ENCODE measurements at places on chromosomes 4 and X. TPM values are rescaled to one million over a fixed set of nuclear protein-coding genes. Genes with fewer than 3 reads are reported as not detected.

DNA sequence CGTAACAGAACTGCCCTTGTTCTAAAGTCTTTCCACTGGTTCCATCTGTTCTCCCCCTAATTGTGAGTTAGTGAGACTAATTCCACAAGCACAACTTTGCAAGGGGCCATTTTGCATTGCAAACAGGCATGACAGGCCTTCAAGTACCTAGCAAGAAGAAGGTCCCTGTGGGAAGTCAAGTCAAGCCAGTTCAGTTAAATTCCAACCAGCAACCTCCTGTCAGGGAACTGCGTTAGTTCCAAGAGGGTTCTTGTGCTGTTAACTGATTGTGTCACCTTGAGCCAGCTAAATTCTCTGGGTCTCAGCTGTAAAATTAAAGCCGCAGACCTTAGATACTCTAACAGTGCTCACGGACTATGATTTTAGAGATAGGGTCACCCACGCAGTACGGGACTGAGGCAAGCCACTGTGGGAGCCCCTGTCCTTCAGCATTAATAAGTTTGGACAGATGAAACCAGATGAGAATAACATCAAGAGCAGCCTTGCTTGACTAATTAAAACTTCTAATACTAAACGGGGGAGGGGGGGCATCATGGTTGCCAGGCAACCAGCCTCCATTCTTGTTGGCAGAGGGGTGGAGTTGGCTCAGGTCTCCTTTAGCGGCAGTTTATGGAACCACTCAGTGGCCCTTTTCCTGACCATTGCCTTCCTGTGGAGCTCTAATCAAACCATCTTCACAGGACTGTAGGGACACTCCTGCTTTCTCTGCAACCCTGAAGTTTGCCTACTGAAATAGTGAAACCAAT is 24.1 kb upstream of the TMEM150C start:
- no peak for DNase-seq
- no peaks in the 10 kb centered on the region for H3K27me3 ChIP-seq
- H3K36me3 ChIP-seq: no peaks in the 10 kb centered on the region

DNA sequence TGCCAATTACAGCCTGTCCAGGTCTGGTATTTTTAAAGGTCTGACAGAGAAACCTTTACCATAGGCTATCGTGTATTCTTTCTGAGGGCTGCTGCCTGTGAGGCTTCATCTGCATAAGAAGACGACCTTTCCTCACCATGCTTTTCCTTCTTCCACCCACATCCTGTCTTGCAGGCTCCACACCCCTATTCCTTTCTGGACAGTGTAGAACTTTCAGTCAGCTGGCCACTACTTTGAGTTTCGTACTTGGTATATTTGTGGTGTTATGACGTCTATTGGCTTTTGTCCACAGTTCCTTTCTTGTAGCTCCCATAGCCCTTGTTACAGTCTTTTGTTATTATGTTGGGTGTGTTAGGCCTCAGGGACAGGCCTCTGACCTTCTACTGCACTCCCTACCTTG is 311.4 kb downstream of the RAPGEF2 start:
- H3K27me3 ChIP-seq: peaks cover 16% of the 10 kb centered on the region
- H3K27ac ChIP-seq: no peak overlapping the region
- H3K36me3 ChIP-seq: no peaks in the 10 kb centered on the region
- H3K4me3 ChIP-seq: no peak overlapping the region
- no peaks in the 10 kb centered on the region for H3K4me1 ChIP-seq

DNA sequence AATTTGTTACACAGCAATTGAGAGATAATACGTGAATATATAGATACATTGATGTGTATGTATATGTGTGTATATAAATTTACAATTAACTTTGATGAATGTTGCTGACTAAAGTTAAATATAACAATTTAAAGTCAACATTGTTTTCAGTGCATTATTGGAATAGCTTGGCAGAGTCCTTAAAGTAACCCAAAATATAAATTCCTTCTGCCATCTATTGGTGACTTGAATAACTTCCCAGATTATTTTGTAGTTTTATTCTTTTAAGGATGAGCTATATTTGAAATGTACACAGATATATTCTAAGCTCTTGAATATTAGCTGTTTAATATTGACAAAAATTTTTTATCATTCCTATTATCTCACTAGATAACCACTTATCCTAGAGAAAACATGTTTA is 298.2 kb upstream of the FSTL5 start:
- H3K4me3 ChIP-seq: no peak overlapping the region
- H3K27ac ChIP-seq: no peak overlapping the region
- H3K4me1 ChIP-seq: no peaks in the 10 kb centered on the region
- H3K27me3 ChIP-seq: no peaks in the 10 kb centered on the region

GRCh38 chrX:118795528-118796280 is 27.9 kb upstream of the ZCCHC12 start:
- peaks cover 7% of the 10 kb centered on the region for H3K27me3 ChIP-seq
- no peaks in the 10 kb centered on the region for H3K36me3 ChIP-seq
- DNase-seq: no peak
- H3K4me3 ChIP-seq: no peak overlapping the region
- H3K4me1 ChIP-seq: no peaks in the 10 kb centered on the region

PRKG2 gene
- total RNA-seq: 0.58 TPM

SPON2 gene
- 6.5 TPM for total RNA-seq

Data from activated naive CD8-positive, alpha-beta T cell treated with anti-CD3 and anti-CD28 coated beads for 36 hours (primary cell).